LoVo (cell line): ENCODE measurements at places on chromosomes 12 and 14.

GRCh38 chr14:93028724-93029076 is 87.0 kb downstream of the ITPK1 start:
- no peak for DNase-seq

GRCh38 chr14:46054526-46054925 is 597.1 kb downstream of the RPL10L start:
- no peak for DNase-seq

- no peak for DNase-seq
These were observed 13.3 kb downstream of the TGFB3 start for GRCh38 chr14:75968456-75968855.

DNA sequence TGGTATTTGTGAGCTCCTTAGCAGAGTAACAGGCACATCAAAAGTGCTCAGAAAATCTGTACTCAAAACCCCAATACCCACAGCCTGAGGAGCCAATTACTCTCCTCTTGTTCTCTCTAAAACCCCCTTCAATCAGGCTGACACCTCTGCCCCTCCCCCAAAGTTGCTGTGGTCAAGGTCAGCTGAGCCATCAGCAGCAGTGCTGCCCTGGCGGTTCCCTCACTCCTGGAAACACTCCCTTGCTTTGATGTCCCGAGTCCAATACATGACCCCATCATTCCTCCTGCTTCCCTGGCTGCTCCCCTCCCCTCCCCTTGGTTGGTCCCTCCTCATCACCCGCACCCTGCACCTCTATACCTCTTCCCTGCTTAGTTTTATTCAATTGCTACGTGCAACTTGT is 57.2 kb upstream of the C14orf132 start:
- DNase-seq = no peak

DNA sequence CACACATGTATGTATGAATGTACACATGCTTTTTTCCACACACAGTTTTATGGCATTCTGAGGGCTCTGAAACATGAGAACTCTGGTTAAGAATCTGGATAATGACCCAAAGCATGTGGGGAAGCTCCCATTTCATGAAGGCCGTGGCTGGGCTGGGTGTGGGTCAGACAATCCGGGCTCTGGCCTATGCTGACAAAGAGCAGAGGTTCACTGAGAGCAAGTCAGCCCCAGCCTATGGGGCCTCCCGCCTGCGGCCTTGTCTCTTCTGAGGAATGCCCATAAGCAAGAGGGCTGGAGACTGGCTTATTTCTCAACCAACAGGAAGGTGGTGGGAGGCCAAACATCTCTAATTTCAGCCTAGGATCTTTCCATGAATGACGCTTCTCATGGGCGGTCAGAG is 8.5 kb downstream of the MYH6 start:
- no peak for DNase-seq
